ENCODE measurements at places on chromosomes 2 and 18.

GRCh38 chr2:138846216-138846821 lies 66.1 kb upstream of the NXPH2 start:
- DNase-seq, result peak; percentile 22

- no peak for DNase-seq
Observed at GRCh38 chr2:205636549-205637319, 45.6 kb upstream of the NRP2 start.

GRCh38 chr2:43001787-43002468 lies 209.5 kb upstream of the HAAO start:
- DNase-seq, result no peak

DNA sequence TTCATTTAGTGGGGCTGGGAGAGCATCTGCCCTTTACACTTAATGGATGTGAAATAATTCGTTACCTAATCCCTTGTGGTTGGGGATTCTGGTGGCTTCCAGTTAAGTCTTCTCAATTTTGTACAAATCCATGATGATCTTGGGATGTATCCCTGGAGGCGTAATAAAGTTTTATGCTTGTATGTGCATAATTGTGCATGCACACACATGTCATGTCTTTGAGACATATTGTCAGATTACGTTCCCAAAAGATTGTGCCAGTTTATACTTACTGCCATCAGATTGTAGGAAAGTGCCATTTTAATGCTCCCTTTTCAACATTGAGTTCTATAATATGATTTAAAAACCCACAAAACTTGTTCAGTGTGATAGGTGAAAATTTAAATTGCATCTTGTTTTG lies 60.8 kb downstream of the CHRNA1 start:
- DNase-seq, result no peak

DNA sequence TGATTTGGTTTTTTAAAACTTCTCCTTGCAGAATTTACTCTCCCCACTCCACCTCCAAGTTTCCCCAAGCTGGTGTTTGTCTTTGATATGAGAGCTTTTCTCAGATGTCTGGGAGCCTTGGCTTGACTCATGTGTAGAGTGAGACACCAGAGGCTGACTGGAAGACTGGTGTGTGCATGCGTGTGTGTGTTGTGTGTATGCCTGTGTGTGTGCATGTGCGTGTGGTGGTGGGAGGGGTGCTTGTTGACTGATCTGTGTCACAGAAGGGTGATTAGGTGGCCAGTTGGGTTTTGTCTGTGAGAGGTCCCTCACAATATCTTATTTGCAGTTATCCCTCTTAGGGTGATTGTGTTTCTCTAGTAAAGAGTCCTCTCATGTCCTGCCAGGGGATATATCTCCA lies 50.5 kb upstream of the HPCAL1 start:
- no peak for DNase-seq

- no peak for DNase-seq
Observed at GRCh38 chr2:138997346-138997745, 217.2 kb upstream of the NXPH2 start.

GRCh38 chr18:23156134-23156533 lies 20.8 kb downstream of the CABLES1 start:
- no peak for DNase-seq

- DNase-seq, result peak; percentile 59
Observed at GRCh38 chr2:101879466-101879865, 112.3 kb upstream of the IL1R2 start.

DNA sequence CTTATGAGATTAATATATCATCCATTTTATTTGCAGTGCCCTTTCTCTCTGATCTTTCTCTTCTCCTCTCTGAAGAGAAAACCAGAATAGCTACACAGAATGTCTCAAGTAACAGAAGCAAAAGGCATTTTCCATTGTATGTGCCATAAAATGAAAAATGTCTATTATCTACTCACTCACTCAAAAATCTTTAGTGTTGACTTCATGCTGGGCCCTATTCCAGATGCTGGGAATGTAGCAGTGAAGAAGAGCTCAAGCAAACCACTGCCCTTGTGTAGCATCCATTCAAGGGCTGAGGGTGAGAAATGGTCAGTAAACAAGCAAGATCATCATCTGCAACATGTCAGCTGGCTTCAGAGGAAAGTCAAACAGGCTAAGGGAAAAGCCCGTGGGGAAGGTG lies 427.7 kb downstream of the METTL4 start:
- no peak for DNase-seq

DNA sequence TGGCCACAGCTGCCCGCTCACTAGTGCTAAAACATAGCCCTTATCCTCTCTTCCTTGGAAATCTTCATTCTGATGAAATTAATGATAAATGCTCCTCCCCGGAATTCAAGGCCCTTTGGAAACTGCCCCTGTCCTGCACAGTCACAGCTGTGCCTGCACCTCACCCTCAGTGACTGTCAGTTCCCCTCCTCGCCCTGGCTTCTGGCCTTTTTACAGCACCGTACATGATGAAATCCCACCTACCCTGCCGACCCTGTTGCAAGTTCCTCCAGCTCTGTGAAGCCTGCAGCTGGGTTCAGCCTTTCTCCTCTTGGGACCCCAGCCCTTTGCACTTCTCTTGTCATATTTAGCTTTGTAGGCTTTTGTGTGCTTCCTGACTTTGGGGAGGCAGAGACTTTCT lies 48.4 kb downstream of the DCDC2C start:
- no peak for DNase-seq

DNA sequence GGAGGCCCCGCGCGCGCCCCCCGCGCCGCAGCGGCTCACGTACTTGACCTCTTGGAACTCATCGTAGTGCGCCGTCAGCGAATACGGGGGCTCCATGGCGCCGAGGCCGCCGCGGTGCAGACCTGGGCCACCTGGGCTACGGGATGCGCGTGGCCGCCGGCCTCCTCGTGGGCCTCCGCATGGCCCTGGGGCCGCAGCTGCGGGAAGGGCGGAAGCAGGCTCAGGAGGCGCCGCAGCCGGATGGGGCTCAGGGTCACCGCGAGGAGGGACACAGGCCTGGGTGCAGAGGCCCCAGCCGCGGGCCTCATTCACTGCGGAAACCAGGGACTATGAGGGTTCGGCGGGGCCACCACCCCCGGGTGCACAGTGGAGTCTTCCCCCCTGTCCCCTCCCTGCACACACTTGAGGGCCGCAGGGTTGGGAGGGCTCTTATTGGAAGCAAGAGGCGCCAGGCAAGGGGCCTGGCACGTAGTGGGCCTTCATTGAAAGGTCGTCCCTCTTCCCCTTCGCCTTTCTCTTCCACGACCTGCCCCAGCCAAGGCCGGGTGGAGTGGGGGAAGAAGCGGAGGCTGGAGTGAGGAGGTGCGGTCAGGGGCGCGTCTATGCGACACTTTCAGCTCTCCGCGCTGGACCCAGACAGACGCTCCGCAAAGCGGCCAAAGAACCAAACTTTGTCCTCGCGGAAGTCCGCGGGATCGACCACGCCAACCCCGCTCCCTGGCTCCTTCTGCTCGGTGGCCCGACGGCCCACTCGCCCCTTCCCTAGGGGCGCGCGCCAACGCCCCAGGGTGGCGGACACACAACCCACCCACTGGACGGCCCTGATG lies 863 bp downstream of the ECEL1 start:
- DNase-seq, result no peak

- DNase-seq, result no peak
Observed at GRCh38 chr18:35510076-35510651, 12.4 kb upstream of the INO80C start.

DNA sequence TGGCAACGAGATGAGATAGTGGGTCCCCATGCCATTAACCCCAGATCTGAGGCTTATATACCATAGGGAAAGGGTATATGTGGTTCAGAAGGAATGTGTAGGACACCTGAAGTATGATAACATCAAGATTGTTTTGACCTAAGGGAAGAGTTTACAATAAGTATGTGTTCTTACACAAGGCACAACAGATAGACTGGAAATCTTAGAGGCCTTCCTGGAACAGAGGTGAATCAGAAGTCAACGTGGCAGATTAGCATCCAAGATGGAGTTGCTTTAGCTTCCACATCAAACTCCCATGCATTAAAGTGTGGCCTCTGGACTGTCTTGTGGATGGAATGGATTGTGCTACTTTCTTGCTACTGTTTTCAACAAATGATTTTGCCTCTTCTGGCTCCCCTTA lies 116.6 kb upstream of the NT5C1B start:
- no peak for DNase-seq

GRCh38 chr2:6454286-6454990 lies 411.3 kb downstream of the CMPK2 start:
- no peak for DNase-seq

- no peak for DNase-seq
Observed at GRCh38 chr2:227613272-227613660, 1.4 kb downstream of the SCYGR3 start.

GRCh38 chr2:195543063-195543462 lies 114.0 kb upstream of the SLC39A10 start:
- no peak for DNase-seq

Measured in erythroblast (primary cell).